Ovary (tissue), 10 donors: ENCODE measurements at places on chromosomes 2 and 18.

DNA sequence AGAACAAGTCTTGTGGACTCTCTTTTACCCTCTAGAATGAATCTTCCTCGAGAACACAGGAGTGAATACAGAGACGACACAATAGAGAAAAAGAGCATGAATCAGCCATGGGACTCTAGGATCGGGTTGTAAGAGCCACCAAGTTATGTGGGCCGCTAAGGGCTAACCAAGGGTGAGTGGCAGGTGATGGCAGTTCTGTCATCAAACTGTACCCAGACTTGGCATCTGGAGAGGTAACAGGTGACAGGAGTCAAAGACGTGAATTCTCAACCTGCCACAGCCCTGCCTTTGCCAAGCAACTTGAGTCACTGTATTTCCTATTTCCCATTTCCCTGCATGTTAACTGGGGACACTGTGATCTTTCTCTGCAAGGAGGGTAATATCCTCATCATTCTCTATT lies 11.2 kb downstream of the SERPINE2 start:
- no peak overlapping the region for H3K27ac ChIP-seq
- no peaks in the 10 kb centered on the region for H3K36me3 ChIP-seq
- no peaks in the 10 kb centered on the region for H3K27me3 ChIP-seq
- DNase-seq, result no peak
- H3K4me3 ChIP-seq, result no peak overlapping the region
- peaks cover 8% of the 10 kb centered on the region for H3K4me1 ChIP-seq

GRCh38 chr2:36059691-36060090 lies 295.9 kb upstream of the CRIM1 start:
- DNase-seq, result no peak
- H3K27me3 ChIP-seq, result no peaks in the 10 kb centered on the region
- no peaks in the 10 kb centered on the region for H3K36me3 ChIP-seq
- H3K27ac ChIP-seq, result no peak overlapping the region
- no peak overlapping the region for H3K4me3 ChIP-seq
- H3K4me1 ChIP-seq, result no peaks in the 10 kb centered on the region

DNA sequence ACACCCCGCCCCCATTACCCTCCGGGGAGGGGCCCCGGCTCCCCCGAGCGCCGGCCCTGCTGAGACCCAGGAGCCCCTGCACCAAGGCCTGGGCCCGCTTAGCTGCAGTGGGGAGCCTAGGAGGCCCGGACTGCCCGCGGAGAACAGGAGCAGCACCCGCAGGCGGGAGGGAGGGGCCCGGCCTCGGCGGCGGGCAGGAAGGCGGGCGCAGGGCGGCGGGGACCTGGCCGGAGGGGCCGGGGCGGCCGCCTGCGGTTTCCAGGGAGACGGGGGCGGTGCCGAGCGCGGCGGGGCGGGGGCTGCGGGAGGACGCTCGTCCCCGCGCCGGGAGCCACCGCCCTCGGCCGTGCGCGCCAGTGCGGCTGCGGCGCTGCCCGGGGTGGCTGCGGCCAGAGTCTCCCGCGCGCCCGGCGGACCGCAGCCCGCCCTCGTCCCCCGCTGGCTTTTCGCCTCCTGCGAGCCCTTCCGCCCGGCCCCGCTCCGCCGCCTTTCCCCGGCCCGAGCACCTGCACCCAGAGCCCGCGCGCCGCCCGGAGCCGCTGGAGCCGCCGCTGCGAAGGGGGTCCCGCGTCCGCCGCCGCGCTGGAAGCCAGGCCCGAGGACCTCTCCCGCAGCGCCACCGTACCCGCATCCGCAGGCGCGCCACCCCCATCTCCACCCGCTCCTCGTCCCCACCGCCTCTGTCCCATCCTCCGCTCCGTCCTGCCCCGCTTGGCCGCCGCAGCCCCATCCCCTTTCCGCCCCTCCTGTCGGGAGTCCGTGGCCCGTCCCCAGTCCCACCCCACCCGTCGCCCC lies 17.2 kb downstream of the GPC1 start:
- DNase-seq, result peak; percentile 83
- peak overlapping the region; percentile 57 for H3K4me3 ChIP-seq
- H3K4me1 ChIP-seq, result peaks cover 19% of the 10 kb centered on the region
- no peaks in the 10 kb centered on the region for H3K27me3 ChIP-seq
- no peaks in the 10 kb centered on the region for H3K36me3 ChIP-seq
- no peak overlapping the region for H3K27ac ChIP-seq

GRCh38 chr2:120344976-120345581 lies 857 bp upstream of the INHBB start:
- H3K4me3 ChIP-seq, result peak overlapping the region; percentile 49
- H3K36me3 ChIP-seq, result no peaks in the 10 kb centered on the region
- peaks cover 10% of the 10 kb centered on the region for H3K4me1 ChIP-seq
- H3K27me3 ChIP-seq, result no peaks in the 10 kb centered on the region

DNA sequence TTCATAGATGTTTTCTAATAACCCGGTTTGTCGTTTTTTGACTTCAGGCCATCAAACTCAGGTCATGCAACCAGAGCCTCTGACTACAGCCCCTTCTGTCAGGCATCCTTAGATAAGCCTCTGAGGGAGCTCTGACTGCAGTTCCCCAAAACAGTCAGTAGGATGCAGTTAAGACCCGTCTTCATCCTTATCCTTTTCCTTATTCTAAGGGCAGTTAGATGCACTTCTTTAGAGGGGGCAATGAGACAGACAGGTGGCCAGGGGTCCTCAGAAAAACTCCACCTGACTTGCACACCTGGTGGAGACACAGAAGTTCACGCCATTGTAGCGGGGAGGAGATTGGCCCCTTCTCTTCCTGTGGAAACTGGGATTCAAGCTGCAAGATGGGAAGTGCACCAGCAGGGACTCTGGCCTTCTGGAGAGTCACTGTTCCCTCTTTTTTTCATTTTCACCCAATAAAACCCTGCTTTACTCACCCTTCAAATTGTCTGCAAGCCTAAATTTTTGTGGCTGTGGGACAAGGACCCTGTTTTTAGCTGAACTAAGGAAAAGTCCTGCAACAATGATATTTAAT lies 104.8 kb upstream of the TFPI start:
- H3K4me3 ChIP-seq, result no peak overlapping the region
- H3K27ac ChIP-seq, result no peak overlapping the region
- H3K4me1 ChIP-seq, result no peaks in the 10 kb centered on the region
- no peaks in the 10 kb centered on the region for H3K36me3 ChIP-seq

- DNase-seq, result no peak
- H3K27me3 ChIP-seq, result no peaks in the 10 kb centered on the region
- H3K27ac ChIP-seq, result no peak overlapping the region
- no peak overlapping the region for H3K4me3 ChIP-seq
- H3K36me3 ChIP-seq, result no peaks in the 10 kb centered on the region
Measured at GRCh38 chr2:19979932-19980331, 10.0 kb downstream of the WDR35 start.

GRCh38 chr2:64396551-64396950 lies 57.4 kb upstream of the LGALSL start:
- H3K4me1 ChIP-seq, result no peaks in the 10 kb centered on the region
- H3K27me3 ChIP-seq, result no peaks in the 10 kb centered on the region
- H3K36me3 ChIP-seq, result no peaks in the 10 kb centered on the region
- no peak overlapping the region for H3K27ac ChIP-seq

- H3K4me3 ChIP-seq, result peak overlapping the region; percentile 79
- no peaks in the 10 kb centered on the region for H3K27me3 ChIP-seq
- no peaks in the 10 kb centered on the region for H3K36me3 ChIP-seq
- peak; percentile 98 for DNase-seq
Measured at GRCh38 chr2:156342254-156343095, 10.0 kb upstream of the NR4A2 start.

- DNase-seq, result no peak
- no peaks in the 10 kb centered on the region for H3K4me1 ChIP-seq
- H3K27ac ChIP-seq, result no peak overlapping the region
- H3K27me3 ChIP-seq, result no peaks in the 10 kb centered on the region
Measured at GRCh38 chr2:19380532-19380931, 22.1 kb upstream of the OSR1 start.

- no peaks in the 10 kb centered on the region for H3K4me1 ChIP-seq
- H3K27ac ChIP-seq, result no peak overlapping the region
- no peaks in the 10 kb centered on the region for H3K36me3 ChIP-seq
- H3K4me3 ChIP-seq, result no peak overlapping the region
- no peak for DNase-seq
- H3K27me3 ChIP-seq, result no peaks in the 10 kb centered on the region
Measured at GRCh38 chr2:49248506-49248905, 94.2 kb upstream of the FSHR start.

GRCh38 chr2:48249025-48249424 lies 280.9 kb upstream of the STON1 start:
- no peak overlapping the region for H3K4me3 ChIP-seq
- no peak overlapping the region for H3K27ac ChIP-seq
- no peaks in the 10 kb centered on the region for H3K27me3 ChIP-seq
- H3K36me3 ChIP-seq, result no peaks in the 10 kb centered on the region
- peaks cover 7% of the 10 kb centered on the region for H3K4me1 ChIP-seq

GRCh38 chr2:101395545-101396315 lies 8.4 kb upstream of the CREG2 start:
- no peaks in the 10 kb centered on the region for H3K27me3 ChIP-seq
- H3K27ac ChIP-seq, result no peak overlapping the region
- H3K4me3 ChIP-seq, result no peak overlapping the region
- H3K36me3 ChIP-seq, result no peaks in the 10 kb centered on the region

GRCh38 chr2:134402410-134402809 lies 148.5 kb downstream of the MGAT5 start:
- H3K4me1 ChIP-seq, result peaks cover 3% of the 10 kb centered on the region
- H3K4me3 ChIP-seq, result no peak overlapping the region

DNA sequence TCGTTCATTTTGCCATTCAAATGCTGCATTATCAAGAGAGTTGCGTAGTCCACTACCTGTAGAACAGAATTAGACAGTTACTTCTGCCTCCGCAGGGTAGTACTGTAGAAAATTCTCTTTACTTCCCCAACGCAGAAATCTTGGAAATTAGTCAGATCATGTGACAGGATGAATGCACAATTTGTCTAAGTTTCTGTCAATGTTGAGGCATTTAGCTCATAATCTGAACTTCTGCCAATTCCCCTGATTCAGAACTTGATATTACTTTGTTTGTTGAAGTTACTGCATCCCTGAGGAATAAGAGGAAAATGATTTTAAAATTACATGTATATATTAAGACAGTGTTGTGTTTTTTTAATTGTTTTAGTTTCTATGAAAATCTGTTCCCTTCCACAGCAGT lies 83.4 kb downstream of the TTC27 start:
- no peaks in the 10 kb centered on the region for H3K27me3 ChIP-seq
- H3K4me1 ChIP-seq, result peaks cover 6% of the 10 kb centered on the region
- no peaks in the 10 kb centered on the region for H3K36me3 ChIP-seq
- no peak overlapping the region for H3K4me3 ChIP-seq
- no peak overlapping the region for H3K27ac ChIP-seq

GRCh38 chr2:49351560-49351959 lies 197.2 kb upstream of the FSHR start:
- no peaks in the 10 kb centered on the region for H3K27me3 ChIP-seq
- H3K27ac ChIP-seq, result no peak overlapping the region
- no peak for DNase-seq
- no peak overlapping the region for H3K4me3 ChIP-seq
- H3K36me3 ChIP-seq, result no peaks in the 10 kb centered on the region
- no peaks in the 10 kb centered on the region for H3K4me1 ChIP-seq

GRCh38 chr2:179524809-179525339 lies 260.2 kb upstream of the SESTD1 start:
- no peak overlapping the region for H3K4me3 ChIP-seq
- no peaks in the 10 kb centered on the region for H3K36me3 ChIP-seq
- no peak overlapping the region for H3K27ac ChIP-seq
- DNase-seq, result no peak
- H3K4me1 ChIP-seq, result no peaks in the 10 kb centered on the region
- no peaks in the 10 kb centered on the region for H3K27me3 ChIP-seq

GRCh38 chr2:11131166-11131920 lies 23.9 kb upstream of the SLC66A3 start:
- no peak for DNase-seq
- no peaks in the 10 kb centered on the region for H3K36me3 ChIP-seq
- no peak overlapping the region for H3K4me3 ChIP-seq
- H3K27ac ChIP-seq, result no peak overlapping the region
- peaks cover 6% of the 10 kb centered on the region for H3K4me1 ChIP-seq
- no peaks in the 10 kb centered on the region for H3K27me3 ChIP-seq

DNA sequence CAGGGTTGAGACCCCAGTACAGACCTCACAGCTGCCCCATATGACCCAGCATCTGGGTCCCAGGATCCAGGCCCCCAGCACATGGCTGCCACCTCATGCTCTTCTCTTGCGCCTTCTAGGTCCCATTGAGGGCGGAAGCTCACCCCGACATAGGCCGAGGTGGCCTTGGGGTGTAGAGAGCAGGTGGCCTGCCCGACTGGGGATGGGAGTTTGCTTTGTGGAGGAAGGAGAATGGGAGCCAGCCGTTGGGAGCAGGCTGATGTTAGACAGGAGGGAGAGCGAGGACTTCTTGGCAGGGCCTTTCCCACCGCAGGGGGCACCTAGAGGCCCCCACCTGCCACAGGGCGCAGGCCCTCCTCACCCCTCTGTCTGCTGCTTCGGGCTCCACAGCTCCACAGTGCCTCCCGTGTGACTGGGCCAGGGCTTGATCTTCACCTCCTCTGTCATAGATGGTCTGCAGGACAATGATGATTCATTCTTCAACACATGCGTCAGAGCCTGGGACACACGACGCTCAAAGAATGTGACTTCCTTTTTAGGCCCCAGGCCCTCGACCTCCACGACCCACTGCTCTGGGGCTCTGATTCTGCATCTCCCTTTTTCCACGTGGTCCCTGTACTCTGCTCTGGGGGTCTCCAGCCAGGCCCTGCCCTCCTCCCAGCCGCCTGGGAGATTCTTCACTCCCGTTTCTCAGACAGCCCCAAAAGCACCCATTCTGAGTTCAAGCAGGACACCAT lies 86.6 kb upstream of the ODC1 start:
- H3K27me3 ChIP-seq, result no peaks in the 10 kb centered on the region
- no peaks in the 10 kb centered on the region for H3K36me3 ChIP-seq
- H3K4me1 ChIP-seq, result no peaks in the 10 kb centered on the region
- H3K27ac ChIP-seq, result no peak overlapping the region

- no peaks in the 10 kb centered on the region for H3K36me3 ChIP-seq
- DNase-seq, result no peak
- no peak overlapping the region for H3K27ac ChIP-seq
Measured at GRCh38 chr18:14939141-14939540, 191.2 kb downstream of the ANKRD30B start.

DNA sequence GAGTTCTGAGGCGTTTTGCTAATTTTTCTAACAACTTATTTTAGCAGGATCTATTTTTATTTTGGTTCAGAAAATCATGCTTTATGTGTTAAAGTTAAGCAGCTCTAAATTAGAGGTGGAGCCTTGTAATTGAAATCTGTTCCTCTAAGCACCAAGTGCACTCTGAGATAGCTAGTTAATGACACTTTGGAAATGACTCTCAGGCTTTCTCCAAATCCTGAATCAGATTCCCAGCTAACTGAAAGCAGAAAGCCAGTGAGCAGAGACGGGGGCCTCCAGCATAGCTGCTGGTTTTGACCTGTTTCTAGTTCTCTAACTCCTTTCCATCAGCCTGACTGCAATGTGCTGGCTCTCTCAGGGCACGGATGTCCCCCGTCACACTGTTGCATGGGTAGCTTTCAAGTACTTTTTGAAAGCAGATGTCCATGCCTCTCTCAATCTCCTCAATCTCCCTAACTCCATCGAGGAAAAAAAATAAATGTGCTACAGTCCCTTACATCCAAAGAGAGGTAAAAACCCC lies 326.5 kb downstream of the SATB2 start:
- no peaks in the 10 kb centered on the region for H3K27me3 ChIP-seq
- no peak for DNase-seq
- H3K4me3 ChIP-seq, result no peak overlapping the region
- H3K36me3 ChIP-seq, result no peaks in the 10 kb centered on the region
- no peaks in the 10 kb centered on the region for H3K4me1 ChIP-seq
